Mammary epithelial cell (primary cell): ENCODE measurements at places on chromosomes 7 and 10.

DNA sequence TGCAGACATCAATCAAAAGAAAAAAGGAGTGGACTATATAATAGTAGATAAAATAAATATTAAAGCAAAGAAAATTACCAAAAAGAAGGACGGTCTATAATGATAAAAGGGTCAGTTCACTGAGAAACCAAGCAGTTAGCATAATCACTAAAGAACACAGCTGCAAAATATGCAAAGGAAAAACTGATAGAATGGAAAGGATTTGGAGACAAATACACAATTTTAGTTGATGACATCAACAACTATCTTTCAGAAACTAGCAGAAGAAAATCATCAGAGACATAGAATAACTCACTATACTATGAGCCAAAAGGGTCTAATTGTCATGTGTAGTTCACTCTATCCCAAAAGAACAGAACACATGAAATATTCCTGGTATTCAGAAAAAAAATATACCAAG is 316.4 kb upstream of the IGFBP3 start:
- DNase-seq = no peak

GRCh38 chr7:92873776-92874175 is 37.4 kb upstream of the CDK6 start:
- no peak for DNase-seq

DNA sequence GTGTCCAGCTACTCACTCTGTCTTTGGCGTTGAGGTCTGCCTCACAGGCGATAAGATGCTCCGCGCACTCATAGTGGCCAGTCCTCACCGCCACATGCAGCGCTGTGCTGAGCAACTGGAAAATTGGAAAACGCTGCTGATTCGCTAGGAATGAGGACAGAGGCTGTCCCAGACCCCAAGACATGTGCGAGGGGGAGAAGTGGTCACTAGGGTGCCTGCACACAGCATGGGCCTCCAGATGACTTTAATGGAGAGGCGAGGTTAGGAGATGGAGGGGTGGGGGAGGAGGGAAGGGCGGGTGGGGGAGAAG is 5.2 kb downstream of the ANKRD1 start:
- no peak for DNase-seq

DNA sequence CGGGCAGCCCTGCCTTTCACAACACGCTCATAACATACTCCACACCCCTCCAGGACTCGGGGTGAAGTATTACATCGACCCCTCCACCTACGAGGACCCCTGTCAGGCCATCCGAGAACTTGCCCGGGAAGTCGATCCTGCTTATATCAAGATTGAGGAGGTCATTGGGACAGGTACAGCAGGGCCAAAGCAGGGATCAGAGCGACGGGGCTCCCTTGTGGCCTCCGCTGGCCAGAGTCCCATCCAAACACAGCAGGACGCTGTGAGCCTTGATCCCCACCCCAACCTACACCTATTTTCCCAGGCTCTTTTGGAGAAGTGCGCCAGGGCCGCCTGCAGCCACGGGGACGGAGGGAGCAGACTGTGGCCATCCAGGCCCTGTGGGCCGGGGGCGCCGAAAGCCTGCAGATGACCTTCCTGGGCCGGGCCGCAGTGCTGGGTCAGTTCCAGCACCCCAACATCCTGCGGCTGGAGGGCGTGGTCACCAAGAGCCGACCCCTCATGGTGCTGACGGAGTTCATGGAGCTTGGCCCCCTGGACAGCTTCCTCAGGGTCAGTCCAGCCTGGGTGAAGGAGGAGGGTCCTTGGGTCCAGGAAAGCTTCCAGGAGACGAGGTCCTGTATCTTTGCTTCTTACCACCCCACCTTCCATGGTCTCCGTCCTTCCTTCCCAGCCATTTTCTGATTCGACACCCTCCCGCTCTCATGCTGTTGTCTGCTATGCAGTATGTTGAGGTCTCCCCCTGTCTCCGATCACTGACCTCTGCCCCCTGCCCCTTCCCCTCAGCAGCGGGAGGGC is 13.5 kb downstream of the EPHB6 start:
- no peak for DNase-seq

DNA sequence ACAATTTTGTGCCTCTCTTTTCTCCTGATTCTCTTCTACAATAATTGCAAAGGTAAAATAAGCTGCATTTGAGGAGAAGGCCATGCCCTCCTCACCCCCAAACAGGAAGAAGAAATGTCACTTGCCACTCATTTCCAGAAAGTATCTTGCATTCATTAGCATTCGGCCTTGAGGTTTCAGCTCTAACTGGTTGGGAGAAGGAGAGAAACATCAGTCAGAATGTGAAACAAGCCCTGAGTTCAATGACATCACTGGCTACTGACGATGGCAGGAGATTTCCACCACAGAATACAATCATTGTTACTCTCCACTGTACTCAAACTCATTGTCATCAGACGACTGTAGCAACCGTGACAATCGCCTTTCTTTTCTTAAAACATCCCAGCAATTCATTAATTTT is 72.8 kb downstream of the PRKCQ start:
- no peak for DNase-seq

GRCh38 chr10:129447486-129447885 is 19.6 kb upstream of the MGMT start:
- no peak for DNase-seq

GRCh38 chr10:75744261-75744660 is 312.8 kb downstream of the LRMDA start:
- DNase-seq = peak; percentile 12

GRCh38 chr7:149027611-149028345 is 527 bp downstream of the PDIA4 start:
- peak; percentile 12 for DNase-seq

DNA sequence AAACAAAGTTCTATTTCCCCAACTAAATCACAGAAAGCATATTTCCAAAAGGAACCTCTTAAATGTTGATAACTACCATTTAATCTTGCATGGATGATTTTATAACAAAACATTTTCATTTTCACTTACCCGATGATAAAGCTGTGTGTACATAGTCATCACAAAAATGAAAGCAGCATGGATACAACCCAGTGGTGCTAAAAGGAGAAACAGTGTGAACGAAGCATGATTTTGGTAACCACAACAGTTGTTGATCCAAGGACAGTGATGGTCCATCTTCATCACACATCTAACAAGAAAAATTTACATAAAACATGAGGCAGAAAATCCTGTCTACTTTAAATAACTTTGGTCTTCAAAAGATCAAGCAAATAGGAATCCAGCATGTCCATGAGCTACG is 4.7 kb downstream of the ZDHHC6 start:
- no peak for DNase-seq
